SK-N-SH (cell line): ENCODE measurements at places on chromosomes 5 and 9. TPM values are rescaled to one million over a fixed set of nuclear protein-coding genes. Genes with fewer than 3 reads are reported as not detected.

DNA sequence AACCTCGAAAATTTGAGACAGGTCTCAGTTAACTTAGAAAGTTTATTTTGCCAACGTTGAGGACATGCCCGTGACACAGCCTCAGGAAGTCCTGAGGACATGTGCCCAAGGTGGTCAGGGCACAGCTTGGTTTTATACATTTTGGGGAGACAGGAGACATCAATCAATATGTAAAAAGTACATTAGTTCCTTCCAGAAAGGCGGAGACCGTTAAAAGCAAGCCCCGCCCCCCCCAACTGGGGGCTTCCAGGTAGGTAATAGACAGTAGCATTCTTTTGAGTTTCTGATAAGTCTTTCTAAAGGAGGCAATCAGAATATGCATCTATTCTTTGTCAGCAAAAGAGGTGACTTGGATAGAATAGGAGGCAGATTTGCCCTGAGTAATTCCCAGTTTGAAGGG lies 599 bp upstream of the MOCS2 start:
- H3K4me3 ChIP-seq = peak overlapping the region; percentile 75
- peaks cover 22% of the 10 kb centered on the region for H3K36me3 ChIP-seq
- peak overlapping the region; percentile 89 for H3K27ac ChIP-seq
- 0 out of 2 replicates have a peak, but pooled peaks cover 6% of the 10 kb centered on the region for H3K4me1 ChIP-seq
- DNase-seq = no peak

DNA sequence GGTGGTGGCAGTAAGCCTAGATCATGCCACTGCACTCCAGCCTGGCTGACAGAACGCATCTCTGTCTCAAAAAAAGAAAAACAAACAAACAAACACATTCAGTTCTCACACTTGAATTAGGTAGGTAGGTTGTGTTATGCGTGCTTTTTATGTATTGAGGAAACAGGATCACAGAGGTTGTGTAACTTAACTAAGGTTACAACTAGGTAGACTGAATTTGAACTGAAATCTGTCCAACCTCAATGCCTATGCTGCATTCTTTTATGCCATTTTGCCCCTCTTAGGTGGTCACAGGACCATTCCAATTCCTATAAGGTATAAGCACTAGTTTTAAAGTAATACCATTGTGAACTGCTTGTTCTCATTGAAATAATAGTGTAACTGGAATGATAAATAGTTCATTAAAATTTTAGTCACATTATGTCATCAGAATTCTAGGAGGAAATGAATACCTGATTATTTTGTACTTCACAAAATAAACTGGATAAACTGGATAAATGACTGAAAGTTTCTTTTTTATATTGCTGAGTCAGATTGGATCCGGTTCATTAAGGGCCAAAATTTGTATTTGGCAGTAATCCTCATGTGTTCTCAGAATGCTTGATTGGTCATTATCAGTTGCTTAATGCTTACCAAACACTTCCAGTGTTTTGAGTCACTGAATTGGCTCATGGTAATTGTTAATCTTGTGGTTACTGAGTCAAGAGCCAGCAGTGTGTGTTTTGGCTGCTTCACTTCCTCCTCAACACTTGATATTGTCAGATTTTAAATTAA lies 7.1 kb downstream of the UBAP1 start:
- H3K27ac ChIP-seq = peak overlapping the region; percentile 29; the same call in 1 of the 2 replicates
- H3K4me3 ChIP-seq = no peak overlapping the region
- no peaks in the 10 kb centered on the region for H3K27me3 ChIP-seq
- peaks cover 10% of the 10 kb centered on the region for H3K36me3 ChIP-seq
- H3K4me1 ChIP-seq = peaks cover 17% of the 10 kb centered on the region
- no peak for DNase-seq

DNA sequence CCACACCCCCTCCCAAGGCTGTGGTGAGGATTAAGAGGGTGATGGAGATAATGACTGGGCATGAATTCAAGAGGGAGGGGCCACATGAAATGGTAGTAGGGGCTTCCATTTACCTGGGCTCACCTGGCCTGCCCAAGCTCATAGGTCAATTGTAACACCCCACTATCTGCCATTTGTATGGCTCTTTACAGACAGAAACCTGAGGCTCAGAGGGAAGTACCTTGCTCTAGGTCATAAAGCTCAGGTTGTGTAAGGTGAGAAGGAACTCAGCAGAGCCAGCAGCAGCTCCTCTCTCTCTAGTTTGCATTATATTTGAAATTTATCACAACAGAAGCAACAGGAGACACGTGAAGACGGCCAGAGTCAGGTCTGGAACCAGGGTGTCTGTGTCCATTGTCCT lies 133.4 kb upstream of the ALDH1B1 start:
- no peaks in the 10 kb centered on the region for H3K36me3 ChIP-seq
- no peaks in the 10 kb centered on the region for H3K27me3 ChIP-seq
- no peak overlapping the region for H3K4me3 ChIP-seq
- no peaks in the 10 kb centered on the region; the same call in 1 of the 2 replicates for H3K4me1 ChIP-seq

The CDO1 gene
- 2.9 and 3.1 TPM in 2 replicates for polyA plus RNA-seq

The SCGB3A2 gene
- polyA plus RNA-seq = not detected in 2 replicates

The SLC4A9 gene
- polyA plus RNA-seq = 0.02 TPM in 1 of 2 replicates, not detected in the other
